ENCODE measurements at places on chromosomes 16 and 17. TPM values are rescaled to one million over a fixed set of nuclear protein-coding genes. Genes with fewer than 3 reads are reported as not detected.

DNA sequence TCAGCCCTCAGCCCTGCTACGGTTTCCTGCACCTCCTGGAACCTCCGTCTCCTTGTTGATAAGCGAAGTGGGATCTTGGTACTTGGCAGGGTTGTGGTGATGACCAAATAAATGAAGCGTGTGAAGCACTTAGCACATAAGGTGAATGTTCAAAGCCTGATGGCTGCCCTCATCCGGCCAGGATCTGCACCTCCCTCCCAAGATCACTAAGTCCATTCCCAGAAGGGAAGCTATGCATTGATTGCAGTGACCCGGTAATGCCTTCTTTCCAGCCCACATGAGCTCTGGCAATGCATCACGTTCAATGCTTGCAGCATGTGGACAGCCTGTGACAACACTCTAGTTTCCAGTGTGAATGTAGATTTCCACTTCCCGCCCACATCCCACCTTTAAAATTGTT is 24.9 kb upstream of the RHOT1 start:
- no peak for DNase-seq

Gene PNPO
- 7.5 TPM for polyA plus RNA-seq

Gene PIRT
- not detected for polyA plus RNA-seq

Gene SPATA32
- polyA plus RNA-seq, result 0.11 TPM

DNA sequence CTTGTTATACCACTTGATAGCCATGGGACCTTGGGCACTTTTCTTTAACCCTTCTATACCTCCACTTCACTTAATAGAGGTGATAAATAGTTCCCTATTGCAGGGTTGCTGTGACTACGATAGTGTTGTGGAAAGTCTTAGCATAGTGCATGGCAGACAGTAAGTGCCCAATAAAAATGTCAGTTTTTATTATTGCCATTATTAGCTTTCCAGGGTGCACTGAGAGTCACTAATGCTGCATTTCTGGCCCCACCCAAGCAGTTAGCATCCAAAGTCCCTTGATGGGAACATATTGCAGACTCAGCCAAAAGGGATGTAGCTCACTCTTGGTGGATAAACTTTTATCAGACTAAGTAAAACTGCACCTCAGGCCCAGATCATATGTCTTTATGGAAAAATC is 41.5 kb upstream of the TEKT3 start:
- no peak for DNase-seq

Gene CDH3
- polyA plus RNA-seq, result 171 TPM

- no peak for DNase-seq
Observed at GRCh38 chr17:22310717-22311686, 618.7 kb downstream of the KCNJ18 start.

DNA sequence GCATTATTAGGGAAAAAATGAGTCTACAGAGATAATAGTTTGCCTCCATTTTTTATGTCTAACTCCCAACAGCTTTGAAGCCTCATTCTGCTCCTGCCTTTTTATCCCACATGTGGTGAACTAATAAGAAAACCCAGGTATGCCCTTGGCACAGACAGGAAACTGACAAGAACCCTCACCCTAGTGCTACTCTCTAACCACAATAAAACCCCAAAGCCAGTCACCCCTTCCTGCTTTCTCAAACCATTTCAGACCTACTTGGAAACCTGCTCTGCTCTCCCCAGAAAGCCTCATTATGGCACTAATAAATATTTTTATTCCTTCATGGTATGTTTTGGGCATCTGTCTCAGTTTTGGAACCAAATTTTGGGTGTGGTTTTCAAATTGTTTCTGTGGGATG is 3.9 kb upstream of the MARVELD3 start:
- no peak for DNase-seq

GRCh38 chr16:85785927-85786326 is 13.4 kb downstream of the EMC8 start:
- no peak for DNase-seq

- no peak for DNase-seq
Observed at GRCh38 chr17:57993471-57994365, 5.7 kb upstream of the VEZF1 start.

Gene MYH11
- 0.11 TPM for polyA plus RNA-seq

GRCh38 chr17:4206962-4207361 is 56.8 kb downstream of the ANKFY1 start:
- DNase-seq, result no peak

GRCh38 chr17:79897243-79898063 is 58.2 kb upstream of the CBX4 start:
- no peak for DNase-seq

- DNase-seq, result no peak
Observed at GRCh38 chr16:84003038-84003437, 35.0 kb downstream of the NECAB2 start.

DNA sequence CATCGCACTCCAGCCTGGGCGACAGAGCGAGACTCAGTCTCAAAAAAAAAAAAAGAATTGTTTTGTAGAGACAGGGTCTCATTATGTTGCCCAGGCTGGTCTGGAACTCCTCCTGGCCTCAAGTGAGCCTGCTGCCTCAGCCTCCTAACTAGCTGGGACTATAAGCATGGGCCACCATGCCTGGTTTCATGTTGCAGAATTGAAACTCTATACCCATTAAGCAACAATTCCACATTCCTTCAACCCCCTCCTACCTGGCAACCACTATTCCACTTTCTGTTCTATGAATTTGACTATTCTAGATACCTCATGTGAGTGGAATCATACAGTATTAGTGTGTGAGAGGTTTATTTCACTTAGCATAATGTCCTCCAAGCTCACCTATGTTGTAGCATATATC is 24.5 kb downstream of the RNF135 start:
- DNase-seq, result no peak

Gene ACAP1
- polyA plus RNA-seq, result 11.9 TPM

- DNase-seq, result no peak
Observed at GRCh38 chr17:74212913-74213791, at the start of gene TTYH2. TTYH2 (plus strand) TSS chr17:74213571; CDS start chr17:74213588, 17 bp downstream.

DNA sequence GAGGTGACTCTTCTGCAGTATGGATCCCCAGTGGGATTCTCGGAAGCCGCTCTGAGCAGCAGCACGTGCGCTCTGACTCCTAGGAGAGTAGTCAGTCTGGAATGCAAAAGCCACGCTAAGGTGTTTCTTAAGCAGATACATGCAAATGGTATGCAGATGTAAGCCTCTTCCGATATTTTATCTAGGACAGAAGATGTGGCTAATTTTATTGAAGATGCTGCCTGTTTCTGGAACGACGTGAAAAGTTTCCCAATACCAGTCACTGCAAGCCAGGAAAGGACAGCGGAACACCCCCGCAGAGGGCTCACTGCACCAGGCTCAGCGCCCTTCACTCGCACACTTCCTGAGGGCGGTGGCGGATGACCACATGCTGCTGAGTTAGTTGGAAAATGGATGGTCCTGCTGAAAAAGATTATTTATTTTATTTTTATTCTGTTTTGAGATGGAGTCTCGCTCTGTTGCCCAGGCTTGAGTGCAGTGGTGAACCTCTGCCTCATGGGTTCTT is 10.1 kb downstream of the FADS6 start:
- DNase-seq, result no peak

Gene MYH13
- polyA plus RNA-seq, result not detected

- peak; percentile 56 for DNase-seq
Observed at GRCh38 chr17:46940692-46941404, 17.9 kb downstream of the GOSR2 start.

Gene GTF3C1
- 89.3 TPM for polyA plus RNA-seq

DNA sequence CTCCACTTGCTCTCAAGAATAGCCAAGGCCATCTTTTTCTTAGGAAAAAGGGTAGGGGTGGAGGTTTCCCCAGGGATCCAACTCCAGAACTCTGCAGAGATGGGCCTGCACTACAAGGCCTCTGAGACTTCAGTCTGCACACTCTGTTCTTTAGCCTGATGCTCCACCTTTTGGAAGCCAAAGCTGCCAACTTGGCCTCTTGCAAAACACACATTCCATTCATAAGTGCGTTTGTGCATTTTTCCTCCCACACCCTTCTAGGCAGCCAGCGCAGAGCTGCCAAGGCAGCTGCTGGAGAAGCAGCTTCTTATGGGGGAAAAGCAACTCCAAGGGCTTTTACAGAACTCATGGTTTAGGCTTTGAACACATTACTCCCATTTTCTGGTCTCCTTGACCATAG is 45.3 kb downstream of the REXO5 start:
- DNase-seq, result no peak

Gene RNF222
- not detected for polyA plus RNA-seq

- DNase-seq, result no peak
Observed at GRCh38 chr16:74465851-74466685, 44.8 kb upstream of the CLEC18B start.
